Activated CD4-positive, CD25-positive, alpha-beta regulatory T cell treated with anti-CD3 and anti-CD28 coated beads, Interleukin-2, amount 50 U/mL, for 16 hours (primary cell): ENCODE measurements at places on chromosomes 11 and 22.

DNA sequence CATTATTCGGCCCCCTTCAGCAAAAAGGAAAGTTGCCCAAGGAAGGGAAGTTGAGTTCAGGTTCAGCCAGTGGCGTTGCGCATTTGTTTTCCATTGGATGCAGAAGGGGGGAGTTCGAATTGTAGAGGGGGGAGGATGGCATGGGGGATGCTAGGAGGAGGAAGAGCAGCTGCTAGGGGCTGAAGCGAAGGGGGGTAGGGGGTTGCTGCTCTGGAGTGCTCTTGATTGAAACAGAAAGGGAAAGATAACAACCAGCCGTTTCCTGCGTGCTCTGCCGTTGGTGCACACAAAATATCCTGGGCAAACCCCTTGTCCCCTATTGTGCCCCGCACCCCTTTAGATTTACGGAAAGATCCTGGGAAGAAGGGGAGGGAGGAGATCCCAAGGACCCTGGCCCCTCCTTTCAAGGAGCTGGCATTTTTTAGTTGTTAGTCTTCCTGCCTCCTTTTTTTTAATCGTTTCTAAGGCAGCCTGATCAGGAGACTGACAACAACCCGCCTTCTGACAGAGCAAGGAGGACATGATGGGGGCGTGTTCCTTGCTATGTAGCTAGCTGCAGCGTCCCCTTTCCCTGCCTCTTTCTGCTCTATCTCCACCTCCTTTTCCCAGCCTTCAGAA lies 2.1 kb downstream of the KMT2A start:
- DNase-seq, result no peak

GRCh38 chr11:54930930-54931329 lies 224.3 kb downstream of the OR4A5 start:
- DNase-seq, result no peak

GRCh38 chr22:47858773-47859306 lies 1096.4 kb downstream of the TBC1D22A start:
- no peak for DNase-seq

- no peak for DNase-seq
Measured at GRCh38 chr11:108933630-108934029, 268.8 kb downstream of the DDX10 start.

GRCh38 chr11:121070951-121071845 lies 29.8 kb upstream of the TECTA start:
- DNase-seq, result no peak

DNA sequence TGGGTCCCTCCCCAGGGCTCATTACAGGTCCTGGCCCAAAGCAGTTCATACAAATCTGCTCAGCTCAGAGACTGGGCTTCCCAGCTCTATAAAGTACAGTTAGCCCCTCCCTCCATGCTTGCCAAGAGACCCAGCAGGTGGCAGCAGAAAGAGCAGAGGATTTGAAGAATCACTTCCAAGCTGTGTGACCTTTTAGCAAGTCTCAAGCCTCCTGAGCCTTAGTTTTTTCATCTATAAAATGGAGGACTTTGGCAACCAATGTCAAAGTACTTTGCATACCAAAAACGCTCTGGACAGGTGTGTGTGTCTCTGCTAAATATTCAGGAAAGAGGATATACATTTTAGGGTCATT lies 26.6 kb downstream of the RELT start:
- DNase-seq, result no peak

- DNase-seq, result no peak
Measured at GRCh38 chr22:35733036-35733435, 15.4 kb downstream of the APOL5 start.

- no peak for DNase-seq
Measured at GRCh38 chr11:115348416-115348815, 155.8 kb downstream of the CADM1 start.

DNA sequence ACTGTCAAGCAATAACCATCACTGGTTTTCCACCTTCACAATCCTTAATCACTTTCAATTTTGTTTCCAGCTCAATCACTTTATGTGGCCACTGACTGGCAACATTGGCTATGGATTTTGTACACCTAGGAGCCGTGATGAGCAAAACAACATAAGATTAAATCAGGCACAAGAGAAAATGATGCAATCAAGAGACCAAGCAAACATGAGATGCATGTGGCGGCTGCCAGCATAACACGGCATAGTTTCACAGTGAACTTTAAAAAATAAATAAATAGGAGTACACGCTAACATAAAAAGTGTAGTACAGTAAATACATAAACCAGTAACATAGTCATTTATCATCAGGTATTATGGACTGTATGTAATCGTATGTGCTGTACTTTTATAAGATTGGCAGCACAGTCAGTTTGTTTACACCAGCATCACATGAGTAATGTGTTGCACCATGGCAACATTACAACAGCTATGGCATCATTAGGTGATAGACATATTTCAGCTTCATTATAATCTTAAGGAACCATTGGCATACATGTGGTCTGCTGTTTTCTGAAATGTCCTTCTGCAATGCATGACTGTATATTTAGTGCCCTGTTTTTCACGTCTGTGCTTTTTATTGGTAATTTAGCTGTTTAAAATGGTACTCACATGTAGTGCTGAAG lies 83.3 kb upstream of the PRDM11 start:
- no peak for DNase-seq

- no peak for DNase-seq
Measured at GRCh38 chr11:45412051-45412471, 125.9 kb upstream of the SYT13 start.

GRCh38 chr22:47175151-47176025 lies 412.9 kb downstream of the TBC1D22A start:
- no peak for DNase-seq

GRCh38 chr11:27718863-27719545 lies 18.7 kb upstream of the BDNF start:
- DNase-seq, result no peak

DNA sequence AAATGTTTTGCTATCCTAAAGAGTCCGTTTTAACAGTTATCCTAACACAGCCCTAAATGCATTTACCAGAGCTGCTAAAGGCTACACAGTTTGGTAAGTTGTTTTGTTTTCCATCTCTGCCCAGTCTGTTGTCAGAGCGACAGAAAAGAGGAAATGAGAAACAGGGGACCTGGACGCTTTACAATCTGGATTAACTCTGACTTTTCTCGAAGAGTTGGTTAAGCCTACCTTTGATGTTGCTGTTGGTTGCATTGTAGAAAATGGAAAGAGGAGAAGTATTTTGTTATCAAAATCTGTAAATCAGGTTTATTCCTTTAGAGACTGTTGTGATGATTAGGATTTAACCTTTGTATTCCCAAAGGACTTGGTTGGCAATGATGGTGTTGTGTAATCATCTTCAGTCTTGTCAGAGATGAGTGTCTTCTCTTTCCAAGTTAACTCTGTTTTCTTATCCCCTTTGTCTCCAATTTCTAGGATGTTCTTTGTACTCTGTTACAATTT lies 481 bp downstream of the ANGPTL5 start:
- no peak for DNase-seq

GRCh38 chr11:27350511-27350910 lies 12.5 kb downstream of the CCDC34 start:
- DNase-seq, result no peak

GRCh38 chr11:13256216-13256615 lies 21.4 kb upstream of the BMAL1 start:
- no peak for DNase-seq

DNA sequence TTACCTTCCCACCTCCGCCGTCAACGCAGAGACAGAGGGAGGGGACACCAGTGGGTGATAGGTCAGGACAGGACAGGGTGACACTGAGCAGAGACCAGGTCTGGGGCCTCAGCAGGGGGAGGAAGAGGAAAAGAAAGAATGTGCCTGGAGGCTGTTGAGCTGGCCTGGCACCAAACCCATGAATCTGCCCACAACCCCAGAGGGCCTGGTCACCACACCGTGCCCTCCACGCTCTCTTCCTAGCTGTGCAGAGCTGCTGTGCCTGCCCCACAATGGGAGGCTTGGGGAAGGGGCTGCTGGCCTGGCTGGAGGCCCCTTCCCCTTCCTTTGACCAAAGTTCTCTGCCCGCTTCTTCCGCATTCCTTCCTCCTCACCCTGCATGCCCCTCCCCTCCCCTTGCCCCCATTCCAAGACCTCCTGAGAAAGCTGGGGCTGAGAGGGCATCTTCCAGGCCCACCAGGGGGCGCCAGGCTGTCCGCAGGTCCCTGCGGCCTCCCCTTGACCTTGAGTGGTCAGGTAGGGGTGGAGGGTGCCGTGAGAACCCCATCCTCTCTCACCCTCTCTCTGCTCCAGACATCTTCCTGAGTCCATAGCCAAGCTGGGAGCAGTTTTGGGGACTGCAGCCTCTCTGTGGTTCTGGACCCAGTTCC lies 11.0 kb upstream of the CACNA1I start:
- no peak for DNase-seq

- DNase-seq, result no peak
Measured at GRCh38 chr22:21009638-21010425, 5.1 kb upstream of the P2RX6 start.

GRCh38 chr11:82867495-82868082 lies 32.6 kb downstream of the PRCP start:
- DNase-seq, result peak; percentile 65

DNA sequence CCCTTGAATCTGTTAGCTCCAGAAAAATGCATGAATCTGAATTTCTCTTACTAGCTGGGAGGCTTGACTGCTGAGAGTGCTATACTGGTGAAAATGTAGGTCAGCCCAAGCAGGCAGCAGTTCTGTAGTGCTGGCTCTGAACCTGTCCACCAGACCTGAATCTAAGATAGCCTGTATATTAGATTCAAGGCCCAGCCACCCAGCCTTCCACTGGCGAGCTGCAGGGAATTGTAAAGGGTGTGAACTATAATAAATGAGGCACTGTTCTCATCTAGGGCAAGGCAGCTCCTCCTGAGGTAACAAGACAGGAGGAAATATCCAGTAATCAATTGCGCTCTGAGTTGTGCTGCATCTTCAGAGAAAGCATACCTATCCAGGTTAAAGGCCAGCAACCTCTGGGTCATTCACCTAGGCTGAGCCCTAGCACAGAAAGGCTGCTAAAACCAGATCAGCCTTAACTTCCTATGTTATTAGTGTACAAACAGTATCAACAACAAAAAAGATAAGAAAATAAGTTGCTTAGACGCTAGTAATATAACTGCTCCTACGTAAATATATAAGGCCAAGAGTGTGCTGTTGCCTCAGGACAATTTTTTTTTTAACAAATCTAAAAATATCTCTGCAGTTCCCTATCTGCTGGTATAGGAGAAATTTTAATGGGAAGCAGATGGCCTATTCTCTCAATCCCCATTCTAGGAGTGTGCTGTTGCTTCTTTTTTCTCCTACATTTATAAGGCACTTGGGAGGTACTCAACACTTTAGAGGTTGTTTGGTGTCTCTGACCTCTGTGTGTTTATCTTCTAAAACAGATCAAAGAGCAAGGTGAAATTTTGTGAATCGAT lies 63.0 kb downstream of the RELT start:
- no peak for DNase-seq

GRCh38 chr11:9077164-9077563 lies 14.2 kb downstream of the SCUBE2 start:
- DNase-seq, result no peak
